ENCODE measurements at places on chromosomes 12 and 14.

DNA sequence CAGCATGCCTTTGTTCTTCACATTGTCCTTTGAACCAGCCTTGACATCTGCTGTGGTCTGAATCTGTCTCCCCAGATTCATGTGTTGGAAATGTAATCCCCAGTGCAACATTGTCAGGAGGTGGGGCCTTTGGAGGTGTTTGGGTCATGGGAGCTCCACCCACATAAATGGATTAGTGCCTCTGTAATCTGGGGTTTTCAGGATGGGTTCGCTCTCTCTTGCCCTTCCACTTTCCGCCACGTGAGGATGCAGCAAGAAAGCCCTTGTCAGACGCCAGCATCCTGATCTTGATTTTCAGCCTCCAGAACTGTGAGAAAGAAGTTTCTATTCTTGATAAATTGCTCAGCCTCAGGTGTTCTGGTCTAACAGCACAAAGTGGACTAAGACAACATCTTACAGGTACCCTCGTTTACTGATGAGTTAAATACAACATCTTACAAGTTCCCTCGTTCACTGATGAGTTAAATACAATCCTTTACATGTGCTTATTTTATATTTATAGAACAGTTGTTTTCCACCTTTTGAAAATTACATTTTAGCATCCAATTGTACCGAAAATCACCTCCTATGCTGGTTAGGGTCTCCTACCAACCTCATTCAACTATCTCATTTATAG lies 54.4 kb upstream of the RIMBP2 start:
- DNase-seq, result no peak

- no peak for DNase-seq
Observed at GRCh38 chr12:48002773-48003218, 1.5 kb downstream of the COL2A1 start.

DNA sequence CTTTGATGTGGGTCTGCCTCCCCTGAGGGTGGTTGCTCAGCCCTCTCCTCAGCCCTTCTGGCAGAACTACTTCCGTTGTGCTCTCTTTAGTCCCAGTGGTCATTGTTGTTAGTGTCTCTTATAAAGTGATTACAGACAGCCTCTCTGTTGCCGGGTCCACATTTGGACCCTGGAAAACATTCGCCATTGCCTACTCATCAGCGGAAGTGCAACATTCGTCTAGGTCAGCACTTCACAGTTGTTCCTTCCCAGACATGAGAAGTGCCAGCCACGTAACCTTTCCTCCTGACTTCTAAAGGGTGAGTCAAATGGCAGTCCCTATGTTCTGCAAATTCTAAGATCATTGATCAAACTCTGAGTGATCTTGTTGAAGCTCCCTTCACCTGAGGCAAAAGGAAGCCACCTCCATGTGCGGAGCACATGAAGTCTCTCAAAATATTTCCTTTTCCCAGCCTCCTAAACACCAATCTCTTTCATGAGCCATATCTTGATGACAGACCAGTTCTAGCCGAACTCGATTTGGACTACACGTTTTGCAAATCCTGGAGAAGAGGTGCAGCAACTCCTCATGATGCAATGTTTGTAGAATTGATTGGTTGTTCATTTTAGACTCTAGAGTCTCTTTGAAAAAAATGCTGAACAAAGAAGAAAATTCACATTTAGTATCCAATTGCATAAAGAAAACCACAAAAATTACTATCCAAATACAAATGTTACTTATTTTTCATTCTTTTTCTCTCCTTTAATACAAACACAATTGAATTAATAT lies 163.8 kb downstream of the RPL10L start:
- DNase-seq, result no peak

GRCh38 chr12:52280796-52281560 lies 6.5 kb downstream of the KRT86 start:
- peak; percentile 100 for DNase-seq

GRCh38 chr14:78933948-78934524 lies 763.9 kb downstream of the NRXN3 start:
- no peak for DNase-seq

DNA sequence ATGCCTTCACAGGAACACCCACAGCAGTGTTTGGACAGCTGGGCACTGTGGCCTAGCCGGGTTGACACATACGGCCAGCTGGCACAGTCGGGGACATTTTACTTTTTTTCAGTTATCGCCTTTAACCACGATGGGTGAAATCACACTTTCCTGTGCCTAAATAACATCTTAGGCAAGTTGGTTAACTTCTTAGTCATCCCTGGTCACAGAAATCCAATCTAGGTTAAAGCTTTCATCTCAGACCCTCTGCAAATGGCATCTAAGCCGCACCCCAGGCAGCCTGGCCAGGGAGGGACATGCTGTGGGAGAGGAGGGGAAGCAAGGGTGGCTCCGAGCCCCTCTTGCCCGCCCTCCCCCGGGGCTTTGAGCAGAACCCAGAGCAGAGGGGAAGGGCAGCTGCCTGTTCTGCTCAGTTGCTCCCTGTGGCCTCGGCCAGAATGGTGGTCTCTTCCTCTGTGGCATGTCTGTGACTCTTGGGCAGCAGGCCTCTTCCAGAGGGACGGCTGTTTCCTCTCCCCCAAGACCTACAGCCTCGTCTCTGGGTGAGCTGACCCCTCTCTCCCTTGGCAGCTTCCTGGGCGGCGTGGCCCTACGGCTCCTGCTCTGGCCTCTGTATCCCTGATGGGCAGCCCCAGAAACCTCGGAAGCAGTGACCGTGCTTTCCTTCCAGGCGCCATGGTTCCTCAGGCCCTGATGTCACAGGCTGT lies 85.4 kb upstream of the DYNC1H1 start:
- no peak for DNase-seq

DNA sequence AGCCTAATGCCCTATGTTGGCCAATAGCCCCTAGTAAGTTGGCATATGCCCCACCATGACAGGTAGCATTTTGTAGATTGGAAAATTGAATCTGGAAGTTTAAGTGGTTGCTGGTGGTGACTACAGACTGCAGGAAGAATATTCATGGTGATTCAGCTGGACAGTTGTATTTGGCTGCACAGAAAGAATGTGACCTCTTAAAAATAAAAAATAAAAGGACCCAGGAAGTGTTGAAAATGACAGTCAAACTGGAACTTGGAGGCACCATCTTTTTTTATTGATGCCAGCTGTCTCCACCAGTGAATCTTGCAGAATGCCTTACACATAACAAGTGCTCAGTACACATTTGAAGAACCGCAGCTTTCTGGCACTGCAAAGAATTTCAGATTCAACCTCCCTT lies 73.9 kb downstream of the PRMT8 start:
- DNase-seq, result no peak

Data from NCI-H226 (cell line).